Right ventricle myocardium inferior (tissue), 1 donor: ENCODE measurements at places on chromosomes 4 and X. TPM values are rescaled to one million over a fixed set of nuclear protein-coding genes. Genes with fewer than 3 reads are reported as not detected.
A peak's percentile ranks its signal among the peaks of the same experiment; 100 is the strongest.

GRCh38 chrX:138026211-138026610, 460.3 kb downstream of the ZIC3 start:
- no peak for DNase-seq

DNA sequence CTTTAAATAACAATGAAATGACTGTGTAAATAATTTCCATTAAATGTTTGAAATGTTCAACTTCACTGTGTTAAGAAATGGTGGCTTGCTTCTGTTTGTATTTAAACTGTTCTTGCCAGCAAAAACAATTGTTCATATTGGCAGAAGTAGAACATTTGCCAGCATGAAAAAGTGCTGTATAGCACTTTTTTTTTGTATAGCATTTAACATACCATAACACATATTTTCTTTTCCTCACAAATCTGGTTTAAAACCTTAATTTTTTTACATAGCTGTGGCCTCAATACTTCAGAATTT, 94.1 kb downstream of the COX18 start:
- DNase-seq: no peak

The NEK1 gene
- 13.8 TPM for total RNA-seq

The FGF16 gene
- 0.24 TPM for total RNA-seq

- DNase-seq: no peak
These were observed 30.3 kb downstream of the INPP4B start for GRCh38 chr4:142815834-142816233.

DNA sequence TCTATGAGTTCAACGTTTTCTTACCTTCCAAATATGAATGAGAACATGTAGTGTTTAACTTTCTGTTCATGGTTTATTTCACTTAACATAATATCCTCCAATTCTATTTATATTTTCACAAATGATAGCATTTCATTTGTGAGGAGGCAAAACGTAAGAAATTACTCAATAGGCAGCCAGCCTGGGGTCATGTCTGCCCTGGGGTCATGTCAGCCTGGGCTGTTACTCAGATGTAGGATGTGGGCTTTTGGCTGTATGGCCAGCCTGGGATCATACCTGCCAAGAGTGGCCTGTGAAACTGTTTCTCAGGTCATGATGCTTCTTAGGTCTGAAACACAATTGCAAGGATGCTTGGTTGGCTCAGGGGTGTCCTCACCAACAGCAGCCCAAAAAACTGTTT, 187.0 kb downstream of the FBXO8 start:
- no peak for DNase-seq

DNA sequence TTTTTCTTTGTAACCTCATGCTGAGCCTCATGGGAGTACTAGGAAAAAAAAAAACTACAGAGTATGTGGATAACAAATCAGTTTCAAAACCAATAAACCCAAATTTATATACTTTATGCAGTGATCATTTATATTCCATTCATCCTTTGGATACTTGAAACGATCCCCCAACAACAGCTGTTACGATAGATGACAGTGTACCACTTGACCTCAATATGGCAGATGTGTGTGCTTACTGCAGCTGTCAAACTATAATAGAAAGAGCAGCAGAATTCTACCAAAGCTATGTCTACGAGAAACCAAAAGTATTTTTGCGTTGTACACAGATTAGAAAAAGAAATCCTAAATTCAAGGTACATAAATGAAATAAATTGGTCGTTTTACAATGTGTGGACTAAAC, 337.8 kb downstream of the PDGFC start:
- DNase-seq: no peak

GRCh38 chr4:149065753-149066152, 623.5 kb upstream of the NR3C2 start:
- no peak for DNase-seq

DNA sequence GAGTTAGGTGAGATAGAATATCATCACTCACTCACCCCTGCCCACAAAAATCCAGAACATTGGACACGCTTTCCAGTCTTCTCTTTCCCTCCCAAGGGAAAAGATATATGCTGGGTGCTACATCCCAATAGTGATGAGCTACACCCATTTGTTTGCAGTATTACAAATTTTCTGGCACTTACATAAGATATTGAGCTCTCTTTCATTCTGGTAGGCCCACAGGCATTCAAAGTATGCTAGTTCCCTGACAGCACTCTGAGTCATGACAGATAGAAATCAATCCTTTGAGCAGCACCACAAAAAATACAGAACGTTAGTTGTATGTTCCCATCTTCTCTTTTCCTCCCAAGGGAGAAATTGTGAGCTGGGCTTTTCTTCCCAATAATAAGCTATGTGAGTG, 477.6 kb upstream of the GRID2 start:
- DNase-seq: no peak

DNA sequence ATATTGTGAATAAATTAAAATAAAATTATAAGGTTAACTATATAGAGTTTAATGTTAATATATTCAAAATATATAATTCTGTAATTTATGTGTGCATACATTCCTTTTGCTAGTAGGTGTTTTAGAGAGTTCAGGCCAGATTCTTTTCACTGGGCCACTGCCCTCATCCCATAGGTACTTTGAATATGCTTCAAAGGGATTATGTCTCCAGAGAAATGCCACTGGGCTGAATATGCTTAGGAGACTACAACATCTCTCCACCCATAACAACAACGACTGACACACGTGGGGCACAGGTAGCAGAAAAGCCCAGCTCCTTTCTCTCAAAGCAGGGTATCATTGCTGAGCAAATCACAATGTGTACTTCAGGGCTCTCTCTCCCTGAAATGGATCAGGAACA, 290.9 kb upstream of the TACR3 start:
- DNase-seq: no peak

DNA sequence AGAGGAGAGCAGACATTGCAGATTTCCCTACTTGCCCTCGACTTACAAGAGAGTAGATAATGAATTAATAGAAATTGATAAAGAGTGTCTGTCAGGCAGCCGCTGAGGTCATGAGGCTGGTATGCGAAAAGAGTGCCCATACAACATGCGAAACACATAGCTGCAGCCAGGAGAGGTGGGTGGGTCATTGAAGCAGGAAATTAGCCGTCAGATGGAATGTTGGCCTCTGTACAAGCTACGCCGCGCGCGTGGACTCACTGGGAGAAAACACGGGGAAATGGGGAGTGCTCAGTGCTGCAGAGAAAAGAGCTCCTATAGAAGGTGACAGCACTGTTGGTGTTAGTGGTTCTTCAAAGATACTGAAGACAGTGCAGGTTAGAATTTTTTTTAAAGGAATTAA, 125.1 kb downstream of the RAPGEF2 start:
- DNase-seq: peak; percentile 82

The FAM53A gene
- total RNA-seq: 0.49 TPM

- no peak for DNase-seq
These were observed 38.5 kb upstream of the FGFBP2 start for GRCh38 chr4:16001484-16001858.

- no peak for DNase-seq
These were observed 22.2 kb downstream of the BTC start for GRCh38 chr4:74772106-74772505.

GRCh38 chr4:114926583-114926982, 186.8 kb downstream of the NDST4 start:
- DNase-seq: no peak

DNA sequence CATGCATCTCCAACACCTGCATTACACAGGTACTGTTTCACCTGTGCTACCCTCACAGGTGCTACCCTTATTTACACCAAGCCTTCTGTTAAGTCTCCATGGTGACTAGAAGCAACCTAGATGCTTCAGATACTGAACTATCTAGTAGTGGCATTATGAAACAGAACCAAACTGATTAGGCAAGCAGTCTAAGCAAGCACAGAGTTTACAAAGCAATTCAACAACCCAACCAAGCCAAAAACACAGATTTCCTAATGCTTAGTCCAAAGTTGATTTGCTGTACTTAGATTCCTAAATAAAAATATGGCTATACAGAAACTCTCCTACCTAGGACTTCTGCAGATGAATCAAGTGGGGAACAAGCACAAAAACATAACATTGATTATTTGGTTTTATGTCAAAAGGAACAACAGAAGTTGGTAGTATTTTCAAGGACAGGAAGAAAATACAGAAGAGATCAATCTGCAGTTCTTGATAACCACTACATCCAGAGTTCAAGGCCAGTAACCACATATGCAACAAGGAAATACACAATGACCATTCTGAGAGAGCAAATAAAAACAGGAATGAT, 3.2 kb downstream of the TAPT1 start:
- DNase-seq: no peak

DNA sequence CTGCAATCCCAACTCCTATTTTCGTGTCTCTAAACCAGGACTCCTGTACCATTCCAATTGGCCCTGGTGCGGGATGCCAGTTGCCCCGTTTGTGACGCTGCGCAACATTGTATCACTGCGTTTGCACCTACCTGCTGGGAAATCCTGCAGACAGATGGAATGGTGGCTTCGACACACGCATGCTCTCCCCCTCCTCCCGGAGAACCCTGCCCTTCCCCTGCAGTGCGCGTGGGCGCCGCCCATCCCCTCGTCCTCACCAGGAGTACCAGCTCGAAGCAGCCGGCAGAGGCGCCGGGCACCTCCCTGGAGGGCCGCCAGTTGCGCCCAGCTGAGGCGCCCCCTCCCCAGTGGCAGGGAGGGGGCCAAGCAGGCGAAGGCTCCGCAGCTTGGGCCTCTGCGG, 1.4 kb downstream of the DGKK start:
- DNase-seq: no peak

The TAB3 gene
- 12.4 TPM for total RNA-seq

GRCh38 chr4:167435786-167436185, 201.5 kb upstream of the SPOCK3 start:
- no peak for DNase-seq

DNA sequence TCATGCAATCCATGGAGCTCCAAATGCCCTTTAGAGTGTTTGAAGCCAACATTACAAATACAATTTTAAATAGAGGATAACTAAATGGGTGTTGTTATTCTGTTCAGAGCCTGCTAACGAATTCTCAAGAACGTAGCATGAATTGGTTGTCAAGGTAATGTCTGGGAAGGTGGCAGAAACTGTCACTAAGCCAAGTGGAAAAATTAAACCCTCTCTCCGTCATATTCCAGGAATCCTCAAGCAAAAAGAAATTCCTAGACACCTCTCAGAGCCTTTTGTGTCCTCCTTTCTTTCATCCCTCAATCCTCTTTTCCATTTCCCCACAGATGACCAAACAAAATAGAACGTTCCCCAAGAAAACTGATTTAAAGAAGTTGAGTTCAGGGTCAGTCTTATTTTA, 204.0 kb downstream of the MID1 start:
- DNase-seq: no peak

GRCh38 chr4:15412461-15412860, 15.4 kb upstream of the C1QTNF7 start:
- no peak for DNase-seq

GRCh38 chr4:124423160-124423559, 289.4 kb downstream of the ANKRD50 start:
- no peak for DNase-seq

GRCh38 chr4:18645351-18645750, 623.8 kb upstream of the LCORL start:
- no peak for DNase-seq

DNA sequence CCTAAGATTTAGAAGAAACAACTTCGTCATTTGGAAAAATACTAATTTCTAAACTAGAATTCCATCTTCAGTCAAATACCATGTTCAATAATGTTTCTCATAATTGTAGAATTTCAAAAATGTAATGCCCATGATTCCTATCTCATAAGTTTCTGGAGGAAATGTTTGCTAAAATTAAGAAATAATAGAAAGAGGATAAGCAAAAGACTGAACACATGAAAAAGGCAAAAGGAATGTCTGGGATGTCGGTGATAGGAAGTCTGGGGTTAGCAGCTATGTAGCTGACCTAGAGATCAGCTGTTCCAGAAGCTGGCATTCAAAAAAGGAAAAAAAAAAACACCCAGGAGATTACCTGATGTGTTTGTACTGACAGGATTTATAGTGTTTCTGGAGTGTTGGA, 18.9 kb upstream of the PCDH10 start:
- DNase-seq: no peak

- peak; percentile 88 for DNase-seq
These were observed 52.8 kb downstream of the RBM47 start for GRCh38 chr4:40576651-40577480.

DNA sequence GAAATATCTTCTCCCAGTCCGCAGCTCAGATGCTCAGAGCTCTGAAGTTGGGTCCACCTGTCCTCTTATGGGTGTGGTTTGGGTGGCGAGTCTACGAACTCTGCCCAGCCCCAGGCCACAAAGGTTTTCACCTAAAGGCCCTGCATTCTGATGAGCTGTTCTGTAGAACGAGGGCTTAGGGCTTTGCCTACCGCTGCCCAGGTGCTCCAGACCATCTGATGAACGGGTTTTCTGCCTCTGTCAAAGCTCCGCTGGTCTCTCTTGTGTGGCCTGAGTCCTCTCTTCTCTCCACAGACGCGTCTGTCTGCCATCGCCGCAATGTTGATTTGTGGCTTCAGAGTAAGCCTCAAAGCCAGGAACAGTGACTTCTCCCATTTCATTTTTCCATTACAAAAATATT, 28.4 kb upstream of the CPLX1 start:
- DNase-seq: no peak

GRCh38 chr4:89898304-89898716, 3.7 kb downstream of the MMRN1 start:
- no peak for DNase-seq
